ENCODE measurements at places on chromosomes 5 and 9. TPM values are rescaled to one million over a fixed set of nuclear protein-coding genes. Genes with fewer than 3 reads are reported as not detected.

The HMGXB3 gene
- polyA plus RNA-seq, result 14.6 TPM

- DNase-seq, result no peak
Measured at GRCh38 chr5:74143151-74143550, 497.4 kb downstream of the ENC1 start.

- DNase-seq, result no peak
Measured at GRCh38 chr9:113238859-113239232, 17.5 kb downstream of the SLC31A1 start.

DNA sequence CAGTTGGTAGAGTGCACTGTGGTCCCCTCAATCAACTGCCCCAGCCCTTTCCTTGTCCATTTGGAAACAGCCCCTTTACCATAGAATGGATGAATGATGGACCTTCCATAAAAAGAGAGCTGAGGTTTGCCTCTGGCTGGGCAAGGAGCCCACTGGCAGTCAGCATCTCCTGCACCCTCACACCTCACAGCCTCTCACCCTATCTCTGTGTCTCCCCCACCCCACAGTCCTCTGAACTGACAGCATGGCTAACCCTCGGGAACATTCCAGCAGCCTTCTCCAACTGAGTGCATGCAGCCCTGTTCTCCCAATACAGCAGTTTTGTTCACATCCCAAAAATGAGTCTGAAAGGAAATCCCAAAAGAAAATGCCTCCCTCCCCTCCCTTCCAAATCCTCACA lies 51.7 kb downstream of the RETREG1 start:
- no peak for DNase-seq

The CSF1R gene
- 0.04 TPM for polyA plus RNA-seq

DNA sequence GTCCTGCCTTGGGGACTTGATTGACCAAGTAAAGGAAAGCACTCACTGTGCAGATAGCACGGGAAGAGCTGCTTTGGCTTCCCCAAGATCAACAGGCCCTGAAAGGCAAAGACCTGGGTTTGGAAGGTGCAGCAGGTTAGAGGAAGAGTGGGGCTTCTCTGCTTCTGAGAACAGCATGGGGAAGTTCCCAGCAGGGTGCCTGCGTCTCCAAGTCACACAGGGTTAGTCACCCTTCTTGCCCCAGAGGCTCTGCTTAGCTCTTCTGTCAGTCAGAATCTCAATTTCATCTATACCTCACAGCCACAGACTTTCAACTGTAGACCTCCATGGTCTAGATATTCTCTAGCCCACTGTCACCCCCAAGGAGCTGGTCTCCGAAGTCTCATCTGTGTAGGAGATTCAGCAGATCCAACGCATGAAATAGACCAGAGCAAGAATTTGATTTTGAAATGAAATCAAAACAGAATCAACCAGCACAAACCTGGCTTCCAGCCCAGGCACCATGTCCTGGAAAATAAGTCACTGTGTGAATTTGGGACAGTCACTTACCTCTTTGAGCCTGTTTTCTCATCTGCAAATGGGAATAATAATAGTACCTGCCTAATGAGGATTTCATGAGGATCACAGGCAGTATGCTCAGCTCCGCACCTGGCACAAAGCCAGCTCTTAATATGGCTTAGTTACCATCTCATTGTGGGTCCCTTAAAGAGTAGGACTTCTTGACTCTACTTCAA lies 64.0 kb downstream of the SFXN1 start:
- DNase-seq, result no peak

- no peak for DNase-seq
Measured at GRCh38 chr9:122190597-122191381, 31.1 kb downstream of the MORN5 start.

DNA sequence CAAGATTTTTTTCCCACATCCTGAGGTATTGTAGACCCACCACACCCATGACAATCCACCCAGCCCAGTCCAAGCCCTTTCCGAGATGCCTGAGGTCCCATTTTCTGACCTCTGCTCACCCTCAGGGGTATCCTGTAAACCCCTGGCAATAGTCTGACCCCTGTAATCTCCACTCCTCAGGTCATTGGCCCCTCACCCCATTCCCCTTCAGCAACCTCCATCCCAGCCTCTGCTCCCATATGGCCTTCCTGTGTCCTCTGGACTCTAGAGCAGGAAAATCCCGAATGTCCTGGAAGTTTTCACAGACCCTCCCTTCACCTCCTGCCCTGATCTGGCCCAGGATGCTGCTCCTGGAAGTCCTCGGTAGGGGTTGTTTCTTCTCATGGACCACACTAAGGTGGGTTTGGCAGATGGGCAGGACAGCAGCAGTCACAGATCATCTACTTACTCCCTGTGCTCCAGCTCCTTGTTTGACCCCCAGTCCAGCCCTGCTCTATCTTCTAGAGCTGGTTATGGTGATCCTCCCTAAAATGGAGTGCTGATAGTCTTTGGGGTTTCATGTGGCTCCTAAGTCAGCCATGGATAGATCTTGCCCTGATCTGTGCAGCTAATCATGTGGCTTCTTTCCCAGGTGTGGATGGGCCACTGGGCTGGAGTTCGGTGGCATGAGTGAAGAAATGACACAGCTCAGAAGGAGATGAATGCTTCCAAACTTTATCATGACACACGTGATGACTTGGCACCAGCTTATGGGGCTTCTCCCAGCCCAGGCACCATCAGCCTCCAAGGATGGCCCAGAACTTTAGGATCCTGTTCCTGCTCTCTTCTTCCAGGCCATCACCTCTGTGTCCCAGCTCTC lies 12.0 kb upstream of the ACSL6 start:
- no peak for DNase-seq

DNA sequence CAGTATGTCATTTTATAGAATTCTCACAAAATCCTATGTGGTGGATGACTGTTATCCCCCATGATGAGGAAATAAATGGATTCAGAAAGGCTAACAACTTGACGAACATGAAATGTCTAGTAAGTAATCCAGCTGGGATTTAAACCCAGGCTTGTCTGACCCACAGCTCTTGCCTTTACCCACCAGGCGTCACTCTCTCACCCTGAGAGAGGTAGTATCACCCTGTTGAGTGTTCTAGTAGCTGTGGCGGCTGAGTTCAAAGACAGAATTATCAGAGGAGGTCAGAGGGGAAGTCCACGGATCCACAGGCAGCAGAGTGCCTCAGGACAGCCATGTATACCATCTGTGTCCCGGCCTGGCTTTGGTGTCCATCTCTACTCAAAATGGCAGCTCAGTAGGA lies 113.8 kb downstream of the ZNF462 start:
- DNase-seq, result no peak

GRCh38 chr9:18890372-18890771 lies 142.6 kb downstream of the SAXO1 start:
- DNase-seq, result no peak

The FBXW11 gene
- polyA plus RNA-seq, result 17.1 TPM
